ENCODE measurements at places on chromosomes 16 and 17.
A peak's percentile ranks its signal among the peaks of the same experiment; 100 is the strongest.

- no peak for DNase-seq
Measured at GRCh38 chr17:79866791-79867518, 27.7 kb upstream of the CBX4 start.

- DNase-seq = no peak
Measured at GRCh38 chr17:75191584-75191983, 8.8 kb upstream of the SUMO2 start.

DNA sequence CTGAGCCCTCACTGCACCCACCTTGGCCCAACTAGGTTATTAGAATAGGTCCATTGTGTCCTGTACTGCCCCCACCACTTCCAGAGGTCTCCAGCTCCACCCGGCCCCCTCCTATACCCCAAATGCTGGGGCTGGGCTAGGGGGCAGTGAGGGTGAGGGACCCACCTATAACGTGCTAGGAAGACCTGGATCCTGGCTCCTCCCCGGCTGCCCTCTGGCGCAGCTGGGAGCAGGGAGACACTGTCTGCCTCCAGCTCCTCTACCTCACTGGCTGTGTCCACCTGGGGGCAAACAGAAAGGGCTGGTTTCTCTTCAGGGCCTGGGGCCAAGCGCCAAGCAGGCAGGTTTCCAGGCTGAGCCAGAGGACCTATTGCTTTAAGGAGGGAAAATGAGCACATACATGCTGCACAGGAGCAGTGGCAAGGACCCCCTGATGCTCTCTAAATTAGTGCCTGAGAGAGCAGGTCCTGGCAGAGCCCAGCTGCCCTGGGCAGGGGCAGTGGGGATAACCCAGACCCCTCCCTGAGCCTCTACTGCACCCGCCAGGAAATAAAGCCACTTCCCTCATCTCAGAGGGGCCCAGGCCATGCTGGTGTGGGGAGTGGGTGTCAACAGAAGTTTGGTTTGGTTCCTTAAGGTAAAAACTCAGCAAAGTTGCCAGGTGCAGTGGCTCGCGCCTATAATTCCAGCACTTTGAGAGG is 12.2 kb downstream of the TSPOAP1 start:
- peak; percentile 2 for DNase-seq

- DNase-seq = no peak
Measured at GRCh38 chr17:50953518-50953830, 87.3 kb upstream of the TOB1 start.

DNA sequence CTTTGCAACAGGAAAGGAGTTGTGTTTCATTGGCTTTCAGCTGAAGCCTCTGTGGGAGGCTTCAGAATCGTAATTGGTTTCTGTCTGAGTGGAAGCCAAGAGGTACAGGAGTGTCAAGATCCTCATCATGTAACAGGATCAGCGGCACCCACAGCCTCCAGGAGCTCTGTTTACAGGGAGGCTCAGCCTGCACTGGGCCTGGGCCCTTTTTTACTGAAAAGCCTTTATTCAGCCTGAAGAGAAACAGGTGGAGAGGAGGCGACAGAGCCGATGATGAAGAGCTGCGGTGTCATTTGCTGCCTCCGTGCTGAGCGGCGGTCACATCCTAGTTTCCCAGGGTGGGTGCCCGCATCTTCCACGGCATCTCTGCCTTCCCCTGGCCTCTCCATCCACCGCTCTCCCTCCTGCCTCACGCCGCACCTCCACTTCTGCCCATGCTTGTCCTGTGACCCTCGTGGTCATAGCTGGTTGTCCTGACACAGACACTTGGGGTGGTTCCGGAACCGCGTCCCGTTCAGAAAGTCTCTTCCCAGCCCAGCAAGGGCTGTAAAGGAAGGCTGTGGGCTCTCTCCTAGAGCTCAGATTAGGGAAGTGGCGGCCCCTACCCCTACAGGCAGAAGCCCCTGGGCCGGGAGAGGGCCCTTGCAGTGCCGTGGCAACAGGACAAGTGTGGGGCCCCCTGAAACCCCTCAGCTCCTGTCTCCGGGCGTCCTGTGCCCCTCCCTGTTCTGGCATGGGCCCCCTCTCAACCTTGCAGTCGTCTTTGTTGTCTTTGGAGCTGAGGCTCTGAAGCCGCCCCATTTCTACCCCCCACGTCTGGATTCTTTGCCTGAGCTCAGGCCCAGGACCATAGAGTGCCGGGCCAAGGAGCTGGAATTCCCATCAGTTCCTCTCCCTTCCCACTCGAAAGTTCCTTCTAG is 53.9 kb upstream of the CHMP6 start:
- no peak for DNase-seq

DNA sequence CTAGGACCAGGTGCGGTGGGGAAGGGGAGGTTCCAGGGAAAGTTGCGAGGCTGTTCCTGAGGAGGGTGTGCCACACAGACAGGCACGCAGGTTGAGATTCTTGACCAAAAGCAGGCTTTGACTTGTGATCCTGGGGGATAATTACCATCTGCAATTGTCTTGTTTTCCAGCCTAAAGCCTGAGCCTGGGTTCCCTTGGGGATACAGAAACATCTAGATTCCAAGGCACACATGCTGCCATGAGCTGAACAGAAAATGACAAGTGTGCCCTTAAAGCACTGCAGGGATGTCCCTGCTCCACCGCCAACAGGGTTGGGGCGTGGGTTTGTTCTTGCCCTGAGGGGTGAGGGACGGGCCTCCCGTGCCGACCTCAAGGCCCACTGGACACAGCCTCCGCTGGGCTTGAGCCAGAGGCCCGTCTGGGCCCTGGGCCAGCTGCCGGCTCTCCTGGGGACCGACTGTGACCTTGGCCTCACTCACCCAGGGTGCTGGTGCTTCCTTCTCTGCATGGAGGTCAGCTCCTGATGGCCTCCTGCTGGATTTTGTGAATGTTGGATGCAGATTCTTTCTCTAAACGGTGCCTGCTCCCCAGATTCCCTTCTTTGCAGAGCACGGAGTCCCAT is 14.0 kb downstream of the CA5A start:
- no peak for DNase-seq
